ENCODE measurements at places on chromosomes 3 and 15.

- DNase-seq, result no peak
Measured at GRCh38 chr3:3800685-3801493, 1.7 kb downstream of the LRRN1 start.

DNA sequence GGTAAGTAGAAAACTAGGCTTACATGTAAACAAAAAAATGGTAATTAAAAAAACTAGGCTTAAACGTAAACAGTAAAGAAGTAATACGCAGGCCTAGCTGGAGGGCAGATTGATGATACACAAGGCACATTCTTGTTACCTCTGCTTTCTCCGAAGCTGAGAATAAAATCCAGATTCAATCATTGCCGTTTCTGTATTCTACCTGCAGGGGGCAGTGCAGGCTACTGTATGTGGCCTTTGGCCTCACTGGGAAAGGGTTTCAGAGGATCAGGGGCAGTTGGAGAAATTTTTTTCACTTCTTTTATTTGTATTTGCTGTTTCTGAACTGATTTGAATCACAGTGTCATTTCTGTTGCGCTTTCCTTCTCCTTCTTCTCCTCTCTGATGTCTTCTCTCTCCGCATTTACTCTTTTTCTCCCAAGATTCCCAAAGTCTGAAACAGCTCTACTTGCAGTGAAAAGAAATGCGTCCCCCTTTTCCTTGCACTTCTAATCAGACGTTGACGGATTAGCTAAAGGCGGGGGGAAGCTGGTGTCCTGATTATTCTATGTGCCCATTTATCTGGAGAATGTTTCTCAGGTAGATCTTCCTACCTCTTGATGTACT lies 67.1 kb upstream of the MCTP2 start:
- peak; percentile 33 for DNase-seq

GRCh38 chr3:50293079-50293801 lies 1.0 kb upstream of the IFRD2 start:
- no peak for DNase-seq

GRCh38 chr3:134253475-134254226 lies 3.0 kb upstream of the RYK start:
- no peak for DNase-seq

- DNase-seq, result no peak
Measured at GRCh38 chr3:170458285-170458684, 39.6 kb downstream of the CLDN11 start.
